ENCODE measurements at places on chromosomes 7 and 10.

- no peak for DNase-seq
Observed at GRCh38 chr7:92422926-92423325, 24.4 kb upstream of the GATAD1 start.

DNA sequence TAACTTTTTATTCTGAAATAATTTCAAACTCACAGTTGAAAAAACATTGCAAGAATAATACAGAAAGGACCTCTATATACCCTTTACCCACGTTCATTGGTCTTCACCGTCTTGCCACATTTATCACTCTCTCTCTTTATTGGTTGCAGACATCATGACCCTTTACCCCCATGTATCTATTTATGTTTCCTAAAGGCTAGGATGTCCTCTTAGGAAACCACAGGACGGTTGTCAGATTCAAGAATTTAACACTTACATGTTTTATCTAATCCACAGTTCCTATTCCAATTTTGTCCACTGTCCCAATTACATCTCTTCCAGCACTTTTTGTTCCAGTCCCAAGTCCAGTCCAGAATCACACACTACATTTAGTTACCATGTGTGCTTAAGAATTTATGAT, 67.6 kb upstream of the FGFR2 start:
- DNase-seq, result no peak

DNA sequence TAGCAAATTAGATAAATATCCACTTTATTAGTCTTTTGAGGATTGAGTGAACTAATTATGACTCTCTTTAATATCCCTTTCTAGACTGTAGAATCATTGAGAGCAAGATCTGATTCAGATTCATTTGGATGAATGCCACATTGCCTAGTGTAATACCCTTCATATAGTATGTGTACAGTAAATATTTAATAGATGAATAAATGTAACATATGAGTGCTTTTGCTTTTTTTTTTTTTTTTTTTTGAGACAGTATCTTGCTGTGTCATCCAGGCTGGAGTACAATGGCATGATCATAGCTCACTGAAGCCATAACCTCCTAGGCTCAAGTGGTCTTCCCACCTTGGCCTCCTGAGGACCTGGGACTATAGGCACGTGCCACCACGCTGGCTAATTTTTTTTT, 14.8 kb downstream of the SAMD8 start:
- DNase-seq, result no peak

GRCh38 chr7:69465262-69465661, 133.0 kb upstream of the AUTS2 start:
- no peak for DNase-seq

GRCh38 chr7:90853205-90853604, 257.1 kb downstream of the CDK14 start:
- DNase-seq, result no peak

DNA sequence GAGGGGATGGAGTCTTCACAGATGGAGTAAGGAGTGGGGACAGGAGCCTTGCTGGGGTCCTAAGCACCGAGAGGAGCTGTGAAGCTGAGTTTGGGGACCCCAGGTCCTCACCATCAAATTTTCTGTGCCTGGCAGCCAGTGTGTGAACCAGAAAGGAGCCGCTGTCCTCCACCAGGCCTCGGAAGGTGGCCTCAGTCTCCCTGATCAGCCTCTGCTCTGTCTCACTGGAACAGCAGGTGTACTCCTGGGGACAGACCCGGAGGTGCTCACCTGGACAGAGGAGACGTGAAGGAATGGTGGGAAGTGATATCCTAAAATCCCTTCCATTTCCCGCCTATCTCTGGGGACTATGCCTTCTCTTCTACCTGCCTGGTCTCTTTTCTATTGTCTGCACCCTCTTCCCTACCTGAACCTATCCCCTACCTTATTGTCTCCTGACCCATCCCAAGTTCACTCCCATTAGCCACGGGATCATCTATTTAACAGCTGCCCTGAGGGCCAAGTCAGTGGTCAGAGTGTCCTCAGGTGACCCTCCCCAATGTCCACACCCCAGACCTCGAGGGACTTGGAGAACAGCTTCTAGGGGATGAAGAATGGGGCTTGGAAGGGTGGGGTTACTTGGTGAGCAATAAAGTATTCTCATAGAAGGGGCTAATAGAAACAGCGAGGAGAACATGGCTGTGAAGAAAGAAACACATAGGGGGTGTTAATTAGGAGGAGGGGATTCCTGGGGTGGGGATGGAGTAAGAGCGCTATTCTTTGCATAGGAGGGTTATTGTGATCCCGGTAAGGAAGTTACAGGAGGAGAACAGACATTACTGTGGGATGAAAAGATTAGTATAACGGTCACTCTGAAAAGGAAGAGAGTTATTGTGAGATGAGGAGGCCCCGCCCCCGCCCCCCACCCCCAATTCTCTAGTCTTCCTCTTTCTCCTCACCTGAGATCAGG, 811 bp downstream of the GPC2 start:
- no peak for DNase-seq
